ENCODE measurements at places on chromosomes 7 and 10.
A peak's percentile ranks its signal among the peaks of the same experiment; 100 is the strongest.

DNA sequence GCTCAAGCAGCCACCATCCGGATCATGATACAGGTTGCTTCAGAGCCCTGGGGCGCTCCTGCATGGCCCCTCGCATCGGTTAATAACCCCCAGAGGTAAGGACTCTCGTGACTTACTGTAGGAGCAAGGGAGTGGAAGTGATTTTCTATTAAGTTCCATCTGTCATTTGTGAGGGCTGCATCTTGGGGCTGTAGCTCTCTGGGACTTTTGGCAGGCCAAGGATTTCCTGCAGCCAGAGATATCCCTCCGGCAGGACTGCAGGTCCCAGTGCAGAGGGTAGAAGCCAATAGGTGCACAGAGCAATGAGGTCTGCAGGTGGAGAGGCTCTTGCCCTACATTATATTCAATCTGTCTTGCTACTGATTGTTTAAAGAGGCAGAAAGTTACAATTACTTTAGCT lies 356.8 kb upstream of the ADARB2 start:
- no peak for DNase-seq

- no peak for DNase-seq
These were observed 20.6 kb upstream of the HOXA13 start for GRCh38 chr7:27220440-27220955.

DNA sequence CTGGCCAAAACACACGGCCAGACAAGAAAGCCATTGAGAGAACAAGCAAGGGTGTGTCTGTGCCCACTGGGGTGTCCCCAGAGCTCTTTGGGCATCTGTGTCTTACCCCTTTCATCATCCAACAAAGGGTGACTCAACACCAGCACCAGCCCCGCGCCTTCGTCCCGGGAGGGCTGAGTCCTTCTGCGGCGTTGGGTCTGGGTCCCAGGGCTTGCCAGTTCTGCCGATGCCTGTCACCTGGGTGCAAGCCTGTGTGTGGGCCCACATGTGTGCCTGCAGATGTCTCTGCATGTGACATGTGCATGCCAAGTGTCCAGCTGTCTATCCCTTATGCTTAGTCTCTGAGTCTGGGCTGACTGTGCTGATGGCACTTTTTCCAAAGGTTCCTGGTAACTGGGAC lies 24.4 kb upstream of the ELN start:
- DNase-seq: no peak

- peak; percentile 8 for DNase-seq
These were observed 133.1 kb downstream of the TFPI2 start for GRCh38 chr7:93757426-93757825.

GRCh38 chr7:7668706-7669105 lies 28.2 kb downstream of the UMAD1 start:
- no peak for DNase-seq

- DNase-seq: peak; percentile 43
These were observed 353.6 kb downstream of the GALNT17 start for GRCh38 chr7:71485586-71485985.

GRCh38 chr10:107542016-107542415 lies 377.5 kb upstream of the SORCS1 start:
- DNase-seq: no peak

DNA sequence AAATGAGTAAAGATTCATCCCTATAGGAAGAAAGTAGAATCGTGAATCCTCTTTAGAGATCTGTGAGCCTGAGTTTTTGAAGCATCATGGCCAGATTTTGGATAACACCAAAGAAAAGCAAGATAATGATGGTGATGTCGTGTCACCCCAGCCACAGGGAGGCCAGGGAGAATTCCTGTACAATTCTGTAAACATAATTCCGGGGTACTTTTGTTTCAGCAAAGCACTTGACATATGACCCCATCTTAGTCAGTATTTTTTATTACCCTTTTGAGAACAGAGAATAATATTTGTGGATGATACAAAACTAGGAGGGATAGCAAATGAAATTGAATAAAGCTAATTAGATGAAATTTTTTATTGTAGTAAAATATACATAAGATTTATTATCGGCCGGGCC lies 33.8 kb downstream of the NACAD start:
- no peak for DNase-seq

DNA sequence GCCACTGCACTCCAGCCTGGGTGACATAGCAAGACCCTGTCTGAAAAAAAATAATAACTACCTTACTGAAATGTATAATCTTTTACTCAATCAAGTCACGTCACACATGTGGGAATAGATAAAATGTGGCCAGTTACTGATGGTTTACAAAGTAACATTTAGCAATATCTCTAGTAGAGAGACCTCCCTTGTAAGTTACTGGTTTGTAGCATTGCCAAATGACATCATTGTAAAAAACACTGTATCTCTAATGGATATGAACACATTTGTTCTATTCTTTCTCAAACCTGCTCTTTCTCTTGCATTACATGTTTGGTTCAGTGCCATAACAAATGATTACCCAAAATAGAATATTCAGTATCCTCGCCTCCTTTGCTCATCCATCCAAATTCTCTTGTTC lies 18.8 kb downstream of the TET1 start:
- DNase-seq: peak; percentile 15

- no peak for DNase-seq
These were observed 142.5 kb downstream of the PCLO start for GRCh38 chr7:83020161-83020560.

DNA sequence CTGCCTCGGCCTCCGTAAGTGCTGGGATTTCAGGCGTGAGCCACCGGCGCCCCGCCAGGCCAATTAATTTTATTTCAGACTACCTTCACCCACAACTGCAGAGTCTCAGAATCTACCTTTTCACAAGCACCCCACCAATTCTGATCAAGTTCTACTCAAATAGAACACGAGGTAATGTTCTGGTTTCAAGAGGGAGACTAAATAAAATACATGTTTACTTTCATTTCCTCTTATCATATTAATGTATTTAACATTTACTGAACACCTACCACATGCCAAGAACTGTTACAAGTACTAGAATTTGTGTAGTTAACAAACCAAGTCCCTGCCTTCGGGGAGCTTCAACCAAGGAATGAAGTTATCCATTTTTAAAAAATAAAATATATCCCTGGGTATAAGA lies 25.5 kb upstream of the RGS10 start:
- DNase-seq: no peak

DNA sequence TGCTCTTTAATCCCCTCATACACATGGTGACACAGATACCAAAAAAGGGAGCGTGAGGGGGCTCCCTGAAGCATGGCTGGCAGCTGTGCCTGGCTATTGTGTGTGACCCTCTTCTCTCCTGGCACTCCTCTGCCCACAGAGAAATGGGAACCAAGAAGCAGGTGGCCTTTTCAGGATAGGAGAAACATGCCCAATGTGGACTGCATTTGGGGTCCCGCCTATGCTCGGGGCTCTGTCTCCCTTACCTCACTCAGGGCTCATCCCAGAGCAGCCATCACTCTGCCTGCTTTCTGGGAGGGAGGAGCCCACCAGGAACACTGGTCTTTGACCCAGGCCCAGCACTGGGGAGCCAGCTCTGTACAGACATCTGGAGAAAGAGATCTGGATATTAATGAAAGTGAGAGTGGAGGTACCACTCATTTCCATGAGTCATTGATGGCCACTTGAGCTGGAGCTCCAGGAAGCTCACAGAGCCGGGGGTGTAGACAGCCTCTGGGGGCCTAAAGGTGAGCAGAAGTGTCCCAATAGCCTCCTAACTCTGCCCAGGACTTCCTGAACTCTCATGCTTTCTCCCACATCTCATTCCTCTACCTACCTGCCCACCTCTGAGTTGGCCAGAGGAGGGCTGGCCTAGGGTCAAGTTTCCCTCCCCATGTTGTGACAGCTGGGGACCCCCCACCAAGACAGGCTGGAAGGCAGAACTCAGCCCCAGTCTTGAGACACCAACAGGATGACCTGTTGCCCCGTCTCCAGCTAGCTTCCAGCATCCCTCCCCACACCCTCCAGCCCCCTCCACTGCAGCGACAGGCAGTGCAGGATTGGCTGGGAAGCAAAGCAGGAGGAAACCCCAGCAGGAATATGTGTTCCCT lies 42.6 kb downstream of the DRGX start:
- no peak for DNase-seq

- no peak for DNase-seq
These were observed 39.6 kb downstream of the COBL start for GRCh38 chr7:51276967-51277366.

GRCh38 chr7:16753932-16754855 lies 639 bp downstream of the TSPAN13 start:
- DNase-seq: peak; percentile 19

DNA sequence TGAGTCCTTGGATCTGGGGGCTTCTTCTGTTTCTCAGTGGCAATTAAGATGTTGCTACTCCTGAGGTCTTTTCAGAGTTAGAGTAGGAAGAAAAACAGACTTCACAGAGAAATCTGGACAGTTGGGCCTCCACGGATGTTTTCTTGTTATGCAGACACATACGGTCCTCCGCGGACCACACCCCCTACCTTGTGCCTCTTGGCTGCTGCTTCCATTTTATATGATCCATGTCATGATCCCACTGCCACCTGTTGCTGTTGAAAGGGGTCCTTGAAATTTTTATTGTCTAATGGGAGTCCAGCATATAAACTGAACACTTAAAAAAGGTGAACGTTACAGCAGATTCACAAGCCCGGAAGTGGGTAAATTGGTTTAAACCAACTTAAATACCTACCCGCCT lies 8.3 kb downstream of the CELF2 start:
- DNase-seq: no peak

DNA sequence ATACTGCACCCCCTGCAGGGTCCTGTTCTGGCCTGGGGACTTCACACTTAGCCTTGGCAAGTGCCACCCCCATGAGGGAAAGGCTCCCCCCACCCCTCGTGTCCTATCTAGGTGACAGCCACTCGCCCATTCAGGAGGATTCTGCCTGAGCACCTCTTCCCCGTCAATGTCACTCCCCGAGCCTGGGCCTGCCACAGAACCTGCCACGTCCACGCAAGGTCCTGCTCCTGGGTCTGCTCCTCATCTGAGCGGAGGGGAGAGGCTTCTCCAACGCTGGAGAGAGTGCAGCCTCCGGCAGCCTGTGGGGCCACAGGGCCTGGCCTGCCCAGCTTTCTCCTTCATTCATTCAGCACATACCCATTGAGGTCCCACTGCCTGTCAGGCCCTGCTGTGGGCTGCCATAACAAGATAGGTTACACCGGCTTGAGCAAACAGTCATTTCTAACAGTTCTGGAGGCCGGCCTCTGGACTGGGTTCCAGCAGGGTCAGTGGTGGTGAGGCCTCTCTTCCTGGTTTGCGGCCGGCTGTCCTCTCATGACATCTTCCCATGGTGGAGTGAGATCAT lies 92.0 kb upstream of the RET start:
- DNase-seq: no peak

- DNase-seq: no peak
These were observed 12.6 kb downstream of the MICALL2 start for GRCh38 chr7:1446620-1447032.

- DNase-seq: no peak
These were observed 454.2 kb upstream of the AKR1E2 start for GRCh38 chr10:4371691-4372295.

GRCh38 chr10:28569506-28570159 lies 36.7 kb downstream of the WAC start:
- peak; percentile 22 for DNase-seq

DNA sequence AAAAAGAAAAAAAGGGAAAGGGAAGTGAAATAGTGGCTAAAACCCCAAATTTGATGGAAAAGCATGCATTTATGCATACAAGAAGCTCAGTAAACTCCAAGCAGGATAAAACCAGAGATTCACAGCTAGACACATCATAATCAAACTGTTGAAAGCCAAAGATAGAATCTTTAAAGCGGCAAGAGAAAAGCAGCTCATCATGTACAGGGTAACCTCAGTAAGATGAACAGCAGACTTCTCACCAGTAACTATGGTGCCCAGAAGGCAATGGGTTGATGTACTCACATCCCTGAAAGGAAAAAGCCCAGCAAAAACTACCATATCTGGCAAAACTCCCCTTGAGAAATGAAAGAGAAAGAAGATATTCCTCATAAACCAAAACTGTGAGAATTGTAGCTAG lies 60.4 kb downstream of the TPST1 start:
- peak; percentile 49 for DNase-seq

DNA sequence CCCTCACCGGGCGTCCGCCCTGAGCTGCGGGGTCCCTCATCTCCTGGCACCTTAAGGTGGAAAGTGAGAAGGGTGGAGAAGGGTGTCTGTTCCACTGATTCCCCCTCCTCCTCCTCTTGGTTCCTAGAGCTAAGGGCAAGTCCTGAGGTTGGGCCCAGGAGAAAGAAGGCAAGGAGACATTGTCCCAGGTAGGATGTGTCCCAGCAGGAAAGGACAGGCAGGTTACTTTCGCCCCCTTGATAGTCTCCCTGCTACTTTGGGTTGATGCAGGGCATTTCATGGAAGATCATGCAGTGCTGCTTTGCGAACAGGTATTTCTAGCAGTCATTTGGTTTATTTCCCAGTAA lies 582 bp downstream of the STEAP2 start:
- DNase-seq: no peak

GRCh38 chr7:26151096-26151495 lies 902 bp upstream of the NFE2L3 start:
- no peak for DNase-seq

DNA sequence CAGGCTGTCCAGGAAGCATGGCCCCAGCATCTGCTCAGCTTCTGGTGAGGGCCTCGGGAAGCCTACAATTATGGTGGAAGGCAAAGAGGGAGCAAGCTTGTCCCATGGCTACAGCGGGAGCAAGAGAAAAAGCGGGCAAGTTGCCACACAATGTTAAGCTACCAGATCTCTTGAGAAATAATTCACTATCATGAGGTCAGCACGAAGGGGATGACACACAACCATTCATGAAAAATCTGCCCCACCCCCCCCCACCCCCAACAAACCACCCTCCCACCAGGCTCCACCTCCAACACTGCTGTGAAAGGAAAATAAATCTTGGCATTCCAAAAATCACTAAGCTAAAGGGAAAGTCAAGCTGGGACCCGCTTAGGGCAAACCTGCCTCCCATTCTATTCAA lies 545.8 kb upstream of the NRP1 start:
- DNase-seq: peak; percentile 22

GRCh38 chr7:95989301-95989700 lies 216.9 kb downstream of the DYNC1I1 start:
- no peak for DNase-seq

GRCh38 chr7:5578495-5578894 lies 154.9 kb upstream of the TNRC18 start:
- DNase-seq: no peak

DNA sequence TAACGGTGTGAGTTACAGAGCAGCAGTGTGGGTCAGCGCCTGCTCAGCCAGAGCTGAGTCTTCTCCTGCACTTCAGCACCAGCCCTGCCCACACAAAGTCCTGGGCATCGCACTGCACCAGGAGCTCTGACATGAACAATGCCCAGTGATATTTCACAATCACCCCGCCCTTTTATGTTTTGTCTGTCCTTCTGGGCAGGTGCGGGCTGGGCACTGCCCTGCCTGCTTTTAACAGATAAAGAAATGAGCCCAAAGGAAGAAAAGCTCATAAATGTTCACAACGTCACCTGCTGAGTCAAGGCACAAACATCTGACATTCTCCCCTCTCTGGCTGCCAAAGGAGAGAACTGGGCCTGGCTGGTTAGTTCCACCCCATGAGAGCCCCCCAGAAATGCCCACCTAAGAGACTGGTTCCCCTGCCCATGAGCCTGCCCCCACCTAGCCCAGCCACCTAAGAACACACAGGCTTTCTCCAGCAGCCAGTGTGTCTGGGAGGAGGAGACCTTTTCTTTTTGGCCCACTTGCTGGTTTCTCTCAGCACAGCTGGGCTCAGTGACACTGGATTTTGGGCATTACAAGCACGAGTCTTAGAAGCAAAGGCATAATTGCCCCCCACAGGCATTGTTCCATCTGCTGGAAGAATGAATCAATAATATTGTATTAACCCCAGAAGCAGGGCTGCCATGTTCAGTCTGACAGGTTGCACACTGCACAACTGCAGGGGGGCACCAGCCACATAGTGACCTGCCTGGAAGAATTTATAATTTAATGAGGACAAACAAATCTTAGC lies 22.3 kb downstream of the CALML3 start:
- no peak for DNase-seq

All from fibroblast of skin of right biceps (primary cell).